H9 (cell line): ENCODE measurements at places on chromosomes 5 and 9. TPM values are rescaled to one million over a fixed set of nuclear protein-coding genes. Genes with fewer than 3 reads are reported as not detected.

DNA sequence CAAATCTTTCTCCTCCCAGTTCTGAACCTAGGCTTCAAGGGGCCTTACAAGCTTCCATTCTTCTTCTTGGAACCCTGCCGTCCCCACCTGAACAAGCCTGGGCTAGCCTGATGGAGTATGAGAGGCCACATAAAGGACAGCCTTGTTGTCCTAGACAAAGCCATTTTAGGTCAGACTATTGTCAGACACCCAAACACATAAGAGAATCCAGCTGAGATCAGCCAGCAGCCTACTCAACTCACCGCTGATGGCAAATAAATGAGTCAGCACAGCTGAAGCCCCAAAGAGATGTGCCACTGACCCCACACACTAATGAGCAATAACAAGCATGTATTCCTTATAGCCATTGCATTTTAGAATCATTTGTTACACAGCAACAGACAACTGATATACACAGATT lies 33.8 kb downstream of the SVEP1 start:
- no peak overlapping the region for H3K27ac ChIP-seq
- no peak for DNase-seq
- peaks cover 2% of the 10 kb centered on the region; the same call in 1 of the 2 replicates for H3K4me1 ChIP-seq
- H3K27me3 ChIP-seq = no peaks in the 10 kb centered on the region
- H3K4me3 ChIP-seq = no peak overlapping the region

DNA sequence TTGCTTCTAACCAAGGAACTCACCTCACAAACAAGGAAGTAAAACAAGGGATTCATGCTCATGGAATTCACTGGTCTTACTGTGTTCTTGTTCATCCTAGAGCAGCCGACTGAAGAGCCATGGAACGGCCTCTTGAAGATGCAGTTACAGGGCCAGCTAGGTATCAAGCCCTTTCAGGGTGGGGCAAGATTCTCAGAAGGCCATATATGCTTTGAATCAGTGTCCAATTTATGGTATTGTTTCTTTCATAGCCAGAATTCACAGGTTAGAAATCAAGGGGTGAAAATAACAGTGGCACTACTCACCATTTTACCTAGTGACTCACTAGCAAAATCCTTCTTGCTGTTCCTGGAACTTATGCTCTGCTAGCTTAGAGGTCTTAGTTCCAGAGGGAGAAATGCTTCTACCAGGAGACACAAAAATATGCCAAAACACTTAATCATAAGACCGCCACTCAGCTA lies 159.5 kb upstream of the CDH10 start:
- H3K27me3 ChIP-seq = no peaks in the 10 kb centered on the region
- H3K4me3 ChIP-seq = no peak overlapping the region
- no peak for DNase-seq

- no peaks in the 10 kb centered on the region for H3K27me3 ChIP-seq
- H3K4me1 ChIP-seq = no peaks in the 10 kb centered on the region
Measured at GRCh38 chr5:85293145-85293785, 908.6 kb upstream of the EDIL3 start.

Gene HMHB1
- total RNA-seq = not detected in 2 replicates

DNA sequence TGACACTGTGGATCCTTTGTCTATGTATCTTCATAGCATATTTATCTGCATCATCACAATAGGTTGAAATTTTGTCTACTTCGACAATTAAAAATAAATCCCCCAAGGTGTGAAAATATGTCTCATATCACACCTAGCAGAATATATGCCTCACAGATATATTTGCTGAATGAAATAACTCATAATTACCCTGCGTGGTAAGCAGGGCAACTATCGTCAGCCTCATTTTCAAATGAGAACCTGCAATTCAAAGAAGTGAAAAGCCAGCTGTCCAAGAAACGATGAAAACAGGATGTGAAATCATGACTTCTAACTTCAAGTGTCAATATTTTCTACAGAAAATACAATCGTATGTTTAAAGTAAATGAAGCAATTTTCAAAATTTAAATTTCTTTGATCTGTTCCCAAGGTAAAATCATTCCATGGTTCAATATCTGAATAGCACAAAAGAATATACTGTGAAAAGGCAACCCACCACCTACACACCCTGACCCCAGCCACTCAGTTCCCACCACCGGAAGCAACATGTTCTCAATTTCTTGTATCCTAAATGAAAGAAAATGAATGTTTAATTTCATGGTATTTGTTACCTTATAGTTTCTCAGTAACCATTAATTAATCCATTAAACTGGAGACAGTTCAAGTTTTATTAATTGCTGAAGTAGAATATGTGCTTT lies 57.1 kb downstream of the TBCA start:
- no peaks in the 10 kb centered on the region for H3K27me3 ChIP-seq
- H3K4me3 ChIP-seq = no peak overlapping the region
- DNase-seq = no peak
- peaks cover 3% of the 10 kb centered on the region; the same call in 1 of the 2 replicates for H3K4me1 ChIP-seq
- H3K27ac ChIP-seq = no peak overlapping the region
- peaks cover 2% of the 10 kb centered on the region; the same call in 1 of the 2 replicates for H3K36me3 ChIP-seq
